ENCODE measurements at places on chromosomes 11 and 22.

DNA sequence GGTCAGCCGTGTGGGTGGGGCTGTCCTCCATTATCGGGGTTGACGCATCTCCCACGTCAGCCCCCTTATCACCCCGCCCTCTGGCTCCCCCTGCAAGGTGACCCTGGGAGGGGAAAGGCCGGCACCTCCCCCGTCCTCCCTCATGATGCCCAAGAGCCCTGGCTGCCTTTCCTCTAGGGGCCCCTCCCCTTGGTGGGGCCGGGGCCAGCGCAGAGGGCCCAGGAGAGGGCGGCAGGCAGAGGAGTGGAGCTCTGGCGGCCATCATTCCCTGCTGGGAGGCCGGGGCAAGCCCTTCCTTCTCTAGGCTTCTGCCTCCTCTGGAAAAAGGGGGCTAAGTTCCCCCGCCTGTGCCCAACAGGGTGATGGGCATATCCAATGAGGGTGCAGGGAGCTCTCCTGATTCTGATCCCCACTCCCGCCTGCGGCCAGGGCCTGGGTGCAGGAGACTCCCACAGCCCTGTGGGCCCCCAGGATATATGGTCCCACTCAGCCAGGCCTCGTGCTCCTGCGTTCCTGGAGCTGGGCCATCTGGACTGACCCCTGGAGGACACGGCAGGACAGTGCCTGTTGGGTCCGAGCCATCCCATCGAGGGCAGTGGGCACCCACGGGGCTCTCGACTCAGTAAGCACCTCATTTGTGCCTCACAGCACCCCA lies 12.3 kb downstream of the MYRF start:
- no peak for DNase-seq

DNA sequence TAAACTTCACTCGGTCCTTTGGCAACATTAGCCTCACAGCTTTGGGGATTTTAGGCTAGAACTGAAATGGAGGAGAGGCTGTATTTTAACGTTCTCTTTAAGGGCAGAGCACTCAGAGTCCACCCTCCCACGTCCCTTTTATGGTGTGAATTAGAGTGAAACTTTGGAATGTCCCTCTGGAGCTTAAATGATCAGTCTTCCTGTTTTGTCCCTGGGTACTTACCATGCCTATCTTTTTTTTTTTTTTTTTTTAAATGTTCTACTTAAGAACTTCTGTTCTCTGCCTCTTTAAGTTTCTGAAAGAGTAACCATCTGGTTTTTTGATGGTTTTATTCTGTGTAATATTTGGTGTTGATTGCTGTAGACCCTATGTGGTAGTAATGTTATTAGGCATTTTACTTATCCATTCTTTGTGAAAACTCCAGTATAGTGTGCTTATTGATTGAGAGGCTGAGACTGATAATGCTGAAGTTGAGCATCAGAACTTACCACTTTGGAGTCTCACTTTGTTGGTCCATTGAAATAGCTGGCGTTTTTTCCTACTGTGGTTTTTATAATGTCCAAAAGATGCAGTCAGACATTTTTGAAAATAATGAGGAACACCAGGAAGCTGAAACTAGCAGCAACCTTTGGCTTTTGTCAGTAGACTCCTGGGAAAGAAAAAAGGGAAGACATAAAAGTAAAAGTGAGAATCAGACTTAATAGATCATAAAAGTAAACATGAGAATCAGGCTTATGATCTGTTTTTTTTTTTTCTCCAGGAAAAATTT lies 11.6 kb downstream of the UVRAG start:
- DNase-seq: no peak

DNA sequence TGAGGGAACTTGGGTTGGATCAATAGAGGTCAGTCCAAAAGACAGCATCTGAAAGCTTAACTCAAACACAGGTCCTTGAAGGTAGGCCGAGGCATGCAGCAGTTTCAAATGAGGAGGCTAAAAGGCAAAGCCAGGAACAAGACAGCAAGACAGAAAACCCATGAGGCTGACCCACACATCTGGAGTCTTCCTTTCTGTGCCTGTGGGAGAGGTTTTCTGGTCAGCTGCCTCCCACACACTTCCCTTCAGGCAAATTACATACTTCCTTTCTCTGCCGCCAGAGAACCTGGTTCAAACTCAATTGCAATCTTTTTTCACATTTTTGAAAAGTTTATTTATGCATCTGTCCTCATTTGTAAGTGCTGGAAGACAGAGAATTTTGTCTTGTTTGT lies 29.8 kb upstream of the CRTAM start:
- DNase-seq: no peak

DNA sequence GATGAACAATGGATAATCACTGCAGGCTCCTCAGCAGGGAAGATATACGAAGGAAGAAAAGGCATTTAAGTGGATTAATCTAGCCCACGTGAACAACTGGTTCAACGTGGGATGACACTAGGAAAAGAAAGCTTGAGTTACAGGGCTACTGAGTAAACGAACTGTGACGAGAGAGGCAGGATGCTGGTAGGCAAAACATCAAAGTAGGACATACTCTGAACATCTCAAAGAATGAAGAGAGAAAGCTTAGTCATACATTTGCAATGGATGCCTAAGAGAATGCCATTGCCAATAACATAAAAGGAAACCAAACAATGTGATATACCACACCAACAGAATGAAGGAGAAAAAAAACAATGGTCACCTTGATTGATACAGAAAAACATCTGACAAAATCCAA lies 12.9 kb downstream of the USP28 start:
- DNase-seq: no peak

GRCh38 chr11:1130276-1131032 lies 27.3 kb upstream of the MUC5AC start:
- no peak for DNase-seq

DNA sequence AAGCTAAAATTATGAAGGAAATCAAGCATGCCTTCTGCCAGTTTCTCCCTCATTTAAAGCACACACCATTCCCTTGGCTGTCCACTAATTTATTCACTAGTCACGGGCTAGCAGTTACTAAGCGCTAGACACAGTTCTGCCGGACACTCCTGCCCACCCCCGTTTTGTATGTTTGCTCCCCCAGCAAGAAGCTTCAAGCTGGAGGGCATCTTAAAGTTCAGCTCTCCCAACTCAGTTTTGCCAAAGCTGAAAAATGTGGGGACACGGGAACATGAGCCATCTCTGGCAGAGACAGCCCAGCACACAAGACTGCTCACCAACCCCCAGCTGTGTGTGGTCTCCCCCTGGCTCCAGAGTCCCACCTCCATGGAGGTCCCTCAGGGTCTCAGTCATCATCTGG lies 263.6 kb downstream of the BRD1 start:
- no peak for DNase-seq

GRCh38 chr22:45460288-45461109 lies 42.2 kb upstream of the FBLN1 start:
- DNase-seq: no peak

- peak; percentile 70 for DNase-seq
Observed at GRCh38 chr22:36757668-36758211, 18.2 kb downstream of the IFT27 start.

DNA sequence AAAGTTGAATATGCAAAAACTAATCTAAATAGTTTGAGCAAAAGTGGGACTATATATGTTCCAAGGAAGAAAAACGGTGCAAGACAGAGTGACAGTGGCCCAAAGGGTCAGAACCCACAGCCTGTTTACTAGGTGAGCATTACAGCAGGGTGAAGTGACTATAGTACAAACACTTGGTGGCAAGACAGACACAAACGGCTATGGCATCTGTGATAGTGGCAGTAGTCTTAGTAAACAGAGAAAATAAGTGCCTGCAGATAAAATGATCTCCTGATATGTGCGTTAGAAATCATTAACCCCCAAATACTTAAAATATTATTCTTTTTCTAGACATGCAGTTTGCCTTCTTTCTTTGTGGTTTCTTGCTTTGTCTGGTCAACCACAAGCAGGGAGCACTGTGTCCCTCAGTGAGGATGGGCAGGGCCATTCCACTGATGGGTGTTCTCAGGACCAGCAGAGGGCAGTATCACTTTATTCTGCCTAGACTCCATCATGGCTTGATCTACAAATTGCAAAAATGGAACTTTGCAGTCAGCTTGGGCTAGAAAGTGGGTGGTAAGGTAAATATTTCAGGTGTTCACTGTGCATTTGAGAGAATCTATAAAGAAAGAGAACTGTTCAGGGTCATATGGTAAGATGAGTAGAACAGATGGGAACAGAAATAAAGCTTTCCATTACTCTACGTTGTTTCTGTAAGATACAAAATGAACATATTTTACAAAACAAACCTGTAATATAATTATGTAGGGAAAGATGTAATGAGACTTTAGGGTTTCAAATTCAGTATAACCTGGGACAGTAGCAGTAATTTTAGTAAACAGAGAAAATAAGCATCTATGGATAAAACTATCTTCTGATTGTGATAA lies 198.2 kb downstream of the SWAP70 start:
- DNase-seq: peak; percentile 69

DNA sequence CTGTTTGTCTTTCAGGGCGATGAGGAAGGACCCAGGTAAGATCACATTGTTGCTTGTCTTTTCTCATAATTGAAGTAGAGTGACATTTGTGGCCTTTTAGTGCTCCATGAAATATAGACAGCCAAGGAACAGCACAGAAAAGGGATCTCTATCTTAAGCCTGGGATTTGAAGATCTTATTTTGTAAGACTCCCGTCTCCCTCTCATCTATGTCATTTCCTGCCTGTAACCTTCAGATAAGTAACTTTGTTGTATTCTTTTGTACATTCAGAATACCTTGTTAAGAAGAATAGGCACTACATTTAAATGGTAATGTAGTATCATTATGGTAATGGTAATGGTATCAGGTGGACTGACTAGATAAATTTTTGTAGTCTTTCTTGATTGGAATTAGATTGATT lies 72.8 kb downstream of the TRIM44 start:
- DNase-seq: no peak

- DNase-seq: no peak
Observed at GRCh38 chr11:46676436-46677158, 23.8 kb downstream of the ARHGAP1 start.

GRCh38 chr22:25081409-25081824 lies 118.2 kb upstream of the CRYBB3 start:
- peak; percentile 28 for DNase-seq

GRCh38 chr11:47611348-47611794 lies 17.2 kb upstream of the C1QTNF4 start:
- DNase-seq: no peak

GRCh38 chr11:34356913-34357700 lies 703 bp downstream of the ABTB2 start:
- DNase-seq: peak; percentile 24

GRCh38 chr11:129143335-129143734 lies 48.8 kb downstream of the ARHGAP32 start:
- peak; percentile 96 for DNase-seq

DNA sequence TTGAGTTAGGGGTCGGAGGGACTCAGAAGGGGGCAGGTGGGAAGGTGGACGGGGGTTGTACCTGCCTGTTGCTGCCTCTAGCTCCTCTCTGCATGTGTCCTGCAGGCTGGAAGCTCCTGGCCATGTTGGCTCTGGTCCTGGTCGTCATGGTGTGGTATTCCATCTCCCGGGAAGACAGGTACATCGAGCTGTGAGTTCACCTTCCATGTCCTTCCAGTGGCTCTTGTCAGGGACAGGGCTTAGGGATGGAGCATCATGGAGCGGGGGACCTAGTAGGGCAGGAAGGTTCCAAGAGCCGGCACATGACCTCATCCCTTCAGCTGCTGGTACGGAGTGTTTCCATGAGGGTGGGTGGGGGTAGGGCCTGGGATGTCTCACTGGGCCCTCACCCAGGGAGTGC lies 50.9 kb downstream of the ST3GAL4 start:
- DNase-seq: no peak

DNA sequence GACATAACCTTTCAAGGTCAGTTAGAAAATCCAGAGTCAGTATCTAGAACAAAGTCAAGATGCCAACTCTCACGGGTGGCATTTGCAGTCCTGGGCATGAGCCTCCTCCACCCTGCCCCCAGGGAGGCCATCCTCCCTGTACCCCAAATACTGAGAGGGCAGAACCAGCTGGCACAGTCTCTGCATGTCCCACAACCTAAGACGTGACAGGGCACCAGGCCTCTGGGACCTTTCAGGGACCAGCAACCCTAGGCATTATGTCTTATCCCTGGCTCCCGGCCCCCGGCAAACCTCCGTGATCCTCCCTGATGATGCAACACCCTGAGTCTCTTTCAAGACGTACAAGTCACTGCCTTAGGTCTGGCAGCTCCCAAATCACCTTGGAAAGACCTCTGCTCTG lies 2.0 kb downstream of the MB start:
- no peak for DNase-seq

- no peak for DNase-seq
Observed at GRCh38 chr22:49370627-49371301, 456.9 kb downstream of the BRD1 start.

DNA sequence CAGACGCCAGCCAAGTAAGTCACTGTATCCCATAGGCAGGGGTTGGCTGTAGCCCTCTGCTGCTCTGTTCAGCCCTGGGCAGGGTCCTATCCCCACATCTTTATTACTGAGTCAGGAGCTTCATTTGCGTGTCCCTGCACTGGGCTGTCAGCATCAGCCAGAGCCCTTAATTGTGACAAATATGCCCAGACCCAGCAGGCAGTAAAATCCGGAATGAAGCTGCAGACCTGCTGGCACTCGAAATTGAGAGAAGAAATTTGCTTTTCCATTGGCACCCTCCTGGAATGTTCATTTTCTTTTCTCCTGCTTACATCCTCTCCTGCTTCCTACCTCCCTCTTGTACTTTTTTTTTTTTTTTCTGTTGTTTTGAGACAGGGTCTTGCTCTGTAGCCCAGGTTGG lies 43.8 kb downstream of the CEP164 start:
- DNase-seq: no peak

GRCh38 chr11:70364745-70365543 lies 33.4 kb upstream of the CTTN start:
- DNase-seq: no peak

- peak; percentile 84 for DNase-seq
Observed at GRCh38 chr11:32137263-32137662, 46.4 kb downstream of the RCN1 start.

DNA sequence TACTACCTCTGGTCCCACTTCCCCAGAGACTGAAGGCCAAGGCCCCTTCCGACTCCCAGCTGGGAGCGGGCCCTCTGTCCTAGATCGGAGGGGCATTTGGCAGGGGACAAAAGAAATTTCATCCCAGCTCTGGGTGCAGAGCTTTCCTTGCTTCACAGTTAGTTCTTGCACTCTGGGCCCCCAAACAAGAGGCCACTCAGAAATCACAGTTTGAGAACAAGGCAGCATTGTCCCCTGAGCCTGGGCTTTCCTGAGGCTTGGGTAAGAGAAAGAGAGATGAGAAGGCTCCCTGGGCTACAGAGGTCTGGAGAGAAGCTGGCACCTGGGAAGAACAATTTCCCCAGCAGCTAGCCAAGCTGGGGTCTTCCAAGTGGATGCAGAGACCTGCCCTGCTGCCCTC lies 71.8 kb upstream of the NCAM1 start:
- no peak for DNase-seq

- peak; percentile 78 for DNase-seq
Observed at GRCh38 chr22:22195265-22196017, 49.1 kb upstream of the VPREB1 start.

DNA sequence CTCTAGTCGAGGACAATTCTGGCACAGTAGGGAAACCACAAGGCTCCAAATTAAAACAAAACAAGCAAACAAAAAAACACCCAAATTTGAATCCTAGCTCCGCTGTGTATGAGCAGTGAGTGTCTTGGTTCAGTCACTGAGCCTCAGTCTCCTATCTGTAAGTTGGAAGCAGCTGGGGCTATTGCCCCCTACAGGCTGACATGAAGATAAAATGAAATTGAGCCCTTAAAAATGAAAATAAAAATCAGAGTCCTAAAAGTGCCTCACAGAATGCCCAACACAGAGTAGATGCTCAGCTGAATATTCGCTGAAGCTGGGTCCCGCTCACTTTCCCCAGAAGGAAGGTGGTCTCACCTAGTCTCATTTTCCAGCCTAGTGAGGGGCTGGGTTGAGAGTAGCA lies 65.2 kb downstream of the PDE2A start:
- peak; percentile 16 for DNase-seq
